ENCODE measurements at places on chromosomes 2 and 18.

- no peak for DNase-seq
Observed at GRCh38 chr2:23073671-23074070, 311.3 kb upstream of the KLHL29 start.

DNA sequence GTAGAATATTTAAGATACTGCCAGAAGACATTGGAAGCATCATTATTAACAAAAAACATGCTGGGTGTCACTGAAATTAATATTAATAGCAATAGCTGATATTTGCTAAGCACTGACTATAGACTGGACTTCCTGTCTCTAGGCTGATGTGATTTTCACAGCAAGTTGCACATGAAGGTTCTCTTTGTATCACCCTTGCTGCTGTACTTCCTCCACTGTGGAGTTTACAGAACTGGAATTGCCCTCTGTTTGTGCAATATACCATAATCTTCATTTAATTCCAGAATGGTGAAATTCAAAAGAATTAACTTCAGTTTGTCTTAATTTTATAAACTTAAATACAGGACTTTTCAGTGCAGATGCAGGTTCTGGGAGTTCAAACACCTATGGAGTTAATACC lies 585.1 kb downstream of the RNF144A start:
- DNase-seq = no peak

DNA sequence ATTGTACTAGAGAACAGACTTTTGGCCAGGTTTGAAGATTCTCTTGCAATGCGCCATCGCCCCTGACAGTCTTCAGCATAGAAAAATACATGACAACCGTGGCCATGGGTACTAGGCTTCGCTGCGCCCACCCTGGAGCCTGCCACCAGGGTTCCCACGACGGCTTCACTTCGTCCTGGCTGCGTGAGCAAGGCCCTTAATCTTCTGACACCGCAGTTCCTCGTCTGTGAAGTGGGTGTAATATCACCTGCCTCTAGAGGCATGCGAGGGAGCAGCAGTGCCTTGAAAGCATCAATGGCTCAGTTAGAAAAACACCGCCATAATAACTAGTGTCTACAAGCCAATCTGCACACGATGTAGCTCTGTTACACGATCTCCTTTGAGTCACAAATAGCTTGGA lies 175.2 kb upstream of the HS6ST1 start:
- DNase-seq = no peak

GRCh38 chr2:224036731-224037361 lies 2.2 kb downstream of the SERPINE2 start:
- peak; percentile 48 for DNase-seq

DNA sequence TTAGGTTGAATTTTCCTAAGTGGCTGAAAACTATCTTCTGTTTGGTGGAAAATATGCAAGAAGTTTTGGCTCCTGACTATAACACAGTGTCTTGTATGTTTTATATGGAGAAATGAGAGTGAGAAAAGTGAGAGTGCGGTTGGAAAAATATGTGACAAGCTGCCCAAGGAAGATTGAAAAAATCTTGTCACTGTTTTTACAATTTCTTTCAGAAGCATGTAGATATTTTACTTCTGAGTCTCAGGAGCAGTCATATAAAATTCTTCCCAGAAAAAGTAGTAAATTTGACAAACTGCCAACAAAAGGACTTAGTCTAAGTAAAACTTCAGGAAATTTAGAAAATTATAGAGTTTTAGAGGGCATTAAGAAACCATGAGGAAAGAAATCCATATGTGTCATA lies 19.4 kb upstream of the RMND5A start:
- DNase-seq = peak; percentile 11

- no peak for DNase-seq
Observed at GRCh38 chr2:37855283-37856041, 69.6 kb upstream of the RMDN2 start.
